AG09319 (cell line): ENCODE measurements at places on chromosomes 6 and 20.

GRCh38 chr6:45772886-45773495, 242.7 kb downstream of the CLIC5 start:
- no peak for DNase-seq

DNA sequence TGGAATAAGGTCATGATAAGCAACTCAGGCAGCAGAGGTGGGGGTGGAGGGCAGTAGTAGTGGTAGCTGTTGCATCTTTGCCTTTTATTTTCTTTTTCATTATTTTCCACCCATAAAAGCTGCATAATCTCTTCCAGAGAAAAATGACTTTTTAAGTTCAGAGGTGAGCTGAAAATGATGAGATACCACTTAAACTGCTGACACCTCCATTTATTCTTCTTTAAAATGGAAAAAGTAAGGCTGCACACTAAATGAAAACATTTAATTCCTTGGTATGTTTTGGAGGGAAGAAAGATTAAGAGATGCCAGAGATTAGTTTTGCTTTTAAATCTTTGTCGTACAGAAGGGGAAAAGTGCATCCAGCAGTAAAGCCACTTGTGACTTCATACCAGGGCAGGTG, 97.2 kb downstream of the ADTRP start:
- no peak for DNase-seq

- no peak for DNase-seq
Observed at GRCh38 chr6:8337147-8337546, 98.2 kb downstream of the SLC35B3 start.

GRCh38 chr6:108846101-108846500, 2.1 kb upstream of the ARMC2 start:
- DNase-seq = no peak

GRCh38 chr20:44361021-44361420, 5.5 kb downstream of the HNF4A start:
- DNase-seq = no peak

GRCh38 chr6:41072836-41073202, at the start of gene NFYA:
NFYA (plus strand) TSS chr6:41072974; CDS start chr6:41079090, 6,116 bp downstream.
- DNase-seq = no peak

- no peak for DNase-seq
Observed at GRCh38 chr6:139175389-139175948, 40.6 kb downstream of the HECA start.

DNA sequence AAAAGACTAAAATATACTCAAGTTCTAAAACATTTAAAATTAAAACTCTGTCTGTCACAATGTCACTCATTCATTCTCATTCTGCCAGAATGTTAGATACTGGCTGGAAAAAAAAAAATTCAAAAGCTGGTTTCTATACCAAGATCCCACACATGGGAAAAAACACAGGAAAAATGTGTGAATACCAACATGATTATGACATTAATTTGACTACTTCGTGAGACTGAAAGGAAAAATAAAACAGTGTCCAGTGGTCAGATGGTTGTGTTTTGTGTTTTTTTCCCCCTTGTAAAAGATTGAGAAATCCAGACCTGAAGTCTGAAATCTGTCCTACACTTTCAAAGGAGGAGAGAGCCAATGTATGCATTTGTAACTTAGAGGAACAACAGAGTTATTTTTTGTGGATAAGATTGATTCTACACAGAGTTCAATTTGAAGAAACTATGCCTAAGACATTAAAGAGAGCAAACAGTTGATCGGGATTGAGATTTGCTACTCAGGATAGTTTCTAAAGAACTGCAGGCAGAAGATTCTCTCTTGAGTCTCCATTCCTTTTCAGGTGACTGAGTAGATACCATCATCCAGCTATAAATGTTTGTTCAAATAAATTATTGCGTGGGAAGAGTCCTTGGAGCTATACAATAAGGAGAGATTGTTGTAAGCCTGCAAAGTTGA, 39.2 kb upstream of the TXLNB start:
- no peak for DNase-seq
